ENCODE measurements at places on chromosomes 3 and 15.

DNA sequence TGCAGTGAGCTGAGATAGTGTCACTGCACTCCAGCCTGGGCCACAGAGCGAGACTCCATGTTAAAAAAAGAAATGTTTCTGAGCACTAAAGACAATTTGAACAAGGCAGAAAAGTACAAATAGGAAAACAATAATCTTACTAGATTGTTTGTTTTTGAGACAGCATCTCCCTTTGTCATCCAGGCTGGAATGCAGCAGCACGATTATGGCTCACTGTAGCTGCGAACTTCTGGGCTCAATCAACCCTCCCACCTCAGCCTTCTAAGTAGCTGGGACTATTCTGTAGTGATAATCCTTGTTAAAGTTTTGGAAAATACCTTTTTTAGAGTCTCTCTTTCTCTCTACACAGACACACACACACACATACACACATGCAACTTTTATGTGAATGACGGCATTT, 107.1 kb downstream of the LPP start:
- DNase-seq: no peak

DNA sequence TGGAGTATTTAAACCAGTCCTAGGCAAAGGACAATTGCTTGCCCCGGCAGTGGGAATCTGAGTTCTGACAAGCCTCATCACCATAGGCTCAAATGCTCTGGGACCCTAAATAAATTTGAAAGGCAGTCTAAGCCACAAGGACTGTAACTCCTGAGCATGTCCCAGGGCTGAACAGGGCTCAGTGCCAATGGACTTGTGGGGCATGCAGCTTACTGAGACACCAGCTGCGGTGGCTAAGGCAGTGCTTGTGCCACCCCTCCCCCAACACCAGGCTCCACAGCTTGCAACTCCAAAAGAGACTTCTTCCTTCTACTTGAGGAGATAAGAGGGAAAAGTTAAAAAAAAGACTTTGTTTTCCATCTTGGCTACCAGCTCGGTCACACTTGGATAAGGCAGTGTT, 289.7 kb upstream of the DCBLD2 start:
- DNase-seq: no peak

DNA sequence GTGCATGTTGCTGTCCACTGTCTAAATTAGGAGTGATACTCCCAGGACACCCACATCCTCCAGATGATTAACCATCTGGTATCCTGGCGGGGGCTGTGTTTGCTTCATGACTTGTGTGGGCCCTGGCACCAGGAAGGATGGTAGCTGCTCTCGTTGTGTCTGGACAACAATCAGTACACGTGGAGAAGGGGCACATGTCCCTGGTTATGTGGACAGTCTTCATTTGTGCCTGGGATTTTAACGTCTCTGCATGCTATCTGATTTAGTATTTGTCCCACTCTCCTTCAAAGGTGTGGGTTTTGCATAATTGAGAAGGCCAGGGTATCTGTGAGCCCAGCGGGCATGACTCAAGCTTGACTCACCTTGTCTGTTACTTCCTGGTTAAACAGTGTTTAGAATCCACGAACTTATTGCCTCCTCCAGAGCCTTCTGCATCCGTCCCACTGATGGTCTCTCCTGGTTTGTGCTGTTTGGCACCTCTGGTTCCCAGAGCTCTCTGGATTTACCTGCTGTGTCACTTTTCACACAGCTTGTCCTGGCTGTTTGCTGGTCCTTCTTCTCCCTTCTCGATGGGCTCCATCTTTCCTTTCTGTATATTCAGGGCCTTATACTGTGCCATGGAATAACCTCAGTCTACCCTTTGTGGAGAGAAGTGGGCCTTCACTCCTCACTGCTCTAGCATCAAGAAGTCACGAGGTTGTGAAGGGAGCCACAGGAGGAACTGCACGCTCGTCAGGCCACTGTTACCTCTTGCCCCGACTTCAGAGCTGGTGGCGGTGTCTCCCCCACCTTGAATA, 32.5 kb downstream of the ARNT2 start:
- no peak for DNase-seq

DNA sequence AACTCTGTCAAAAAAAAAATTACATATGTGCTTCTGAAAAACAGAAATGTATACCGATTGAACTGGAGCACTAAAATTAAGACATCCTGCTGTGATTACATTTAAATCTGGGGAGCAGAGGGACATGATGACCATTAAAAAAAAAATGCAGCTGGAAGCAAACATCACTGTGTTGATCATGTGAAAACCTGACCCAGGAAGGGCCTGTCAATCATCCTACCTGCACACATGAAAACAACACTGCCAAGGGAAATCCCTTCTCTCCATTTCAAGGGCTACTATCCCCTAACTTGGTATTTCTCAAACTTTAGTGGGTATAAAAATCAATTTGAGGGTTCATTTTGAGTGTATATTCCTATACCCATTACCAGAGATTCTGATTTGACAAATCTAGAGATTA, 719.9 kb upstream of the CBLB start:
- no peak for DNase-seq

GRCh38 chr15:64619880-64620839, 155.2 kb downstream of the RBPMS2 start:
- peak; percentile 45 for DNase-seq

- DNase-seq: no peak
Measured at GRCh38 chr3:119187266-119187665, 13.9 kb downstream of the UPK1B start.

GRCh38 chr15:57370929-57371328, 5.4 kb upstream of the CGNL1 start:
- DNase-seq: no peak

- DNase-seq: no peak
Measured at GRCh38 chr15:100909989-100910955, 8.9 kb upstream of the LRRK1 start.

DNA sequence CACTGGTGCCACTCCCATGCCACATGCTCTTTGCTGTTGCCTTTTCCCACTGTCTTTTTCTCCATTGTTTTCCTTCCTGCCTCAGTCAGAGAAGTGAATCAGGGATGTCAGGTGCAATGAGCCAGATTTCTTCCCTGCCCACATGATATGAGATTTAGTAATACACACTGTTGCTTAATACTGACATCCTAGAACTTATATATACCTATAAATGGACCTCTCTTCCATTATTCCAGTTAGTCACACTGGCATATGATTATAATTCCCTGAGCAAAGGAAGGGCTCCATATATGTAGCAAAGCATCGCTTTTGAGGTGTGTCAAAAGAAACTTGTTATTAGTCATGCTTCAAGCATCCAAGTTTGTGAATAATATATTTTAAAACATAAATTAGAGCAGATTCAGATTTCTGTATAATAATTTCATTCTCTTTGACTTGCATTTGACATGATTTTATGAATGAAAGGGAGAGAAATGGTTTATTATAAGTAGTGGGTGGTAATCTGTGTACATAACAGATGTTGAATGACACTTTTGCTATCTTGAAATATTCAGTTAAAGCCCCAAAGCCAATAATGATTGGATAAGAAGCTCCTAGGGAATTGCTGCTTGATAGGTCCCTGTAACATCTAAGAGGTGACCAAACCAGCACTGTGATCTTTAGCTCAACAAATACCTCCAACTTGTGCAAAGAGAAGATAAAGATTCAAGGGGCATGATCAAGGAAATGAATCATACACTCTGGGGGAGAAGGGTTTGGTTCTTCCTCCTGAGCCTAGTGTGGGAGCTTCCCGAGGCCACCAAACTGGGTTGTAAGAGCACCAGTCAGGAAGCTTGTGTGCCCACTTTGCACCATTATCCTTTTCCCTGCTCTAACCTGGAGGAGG, 48.6 kb downstream of the CHST2 start:
- no peak for DNase-seq

DNA sequence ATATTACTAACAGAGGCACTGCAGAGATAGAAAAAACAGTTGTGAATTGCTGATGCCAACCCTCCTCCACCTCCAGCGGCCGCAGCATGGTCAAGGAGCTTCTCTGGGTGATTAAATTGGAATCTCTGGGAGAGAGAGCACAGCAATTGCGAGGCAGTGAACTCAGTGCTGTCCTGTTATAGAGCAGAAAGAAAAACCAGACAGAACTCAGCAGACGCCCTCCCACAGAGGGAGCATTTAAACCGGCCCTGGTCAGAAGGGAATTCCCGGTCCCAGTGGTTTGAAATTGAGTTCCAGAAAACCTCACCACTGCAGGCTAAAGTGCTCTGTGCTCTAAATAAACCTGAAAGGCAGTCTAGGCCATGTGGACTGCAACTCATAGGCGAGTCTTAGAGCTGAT, 175.4 kb downstream of the SQOR start:
- DNase-seq: no peak

- DNase-seq: no peak
Measured at GRCh38 chr3:135865553-135865952, 100.0 kb upstream of the PPP2R3A start.

DNA sequence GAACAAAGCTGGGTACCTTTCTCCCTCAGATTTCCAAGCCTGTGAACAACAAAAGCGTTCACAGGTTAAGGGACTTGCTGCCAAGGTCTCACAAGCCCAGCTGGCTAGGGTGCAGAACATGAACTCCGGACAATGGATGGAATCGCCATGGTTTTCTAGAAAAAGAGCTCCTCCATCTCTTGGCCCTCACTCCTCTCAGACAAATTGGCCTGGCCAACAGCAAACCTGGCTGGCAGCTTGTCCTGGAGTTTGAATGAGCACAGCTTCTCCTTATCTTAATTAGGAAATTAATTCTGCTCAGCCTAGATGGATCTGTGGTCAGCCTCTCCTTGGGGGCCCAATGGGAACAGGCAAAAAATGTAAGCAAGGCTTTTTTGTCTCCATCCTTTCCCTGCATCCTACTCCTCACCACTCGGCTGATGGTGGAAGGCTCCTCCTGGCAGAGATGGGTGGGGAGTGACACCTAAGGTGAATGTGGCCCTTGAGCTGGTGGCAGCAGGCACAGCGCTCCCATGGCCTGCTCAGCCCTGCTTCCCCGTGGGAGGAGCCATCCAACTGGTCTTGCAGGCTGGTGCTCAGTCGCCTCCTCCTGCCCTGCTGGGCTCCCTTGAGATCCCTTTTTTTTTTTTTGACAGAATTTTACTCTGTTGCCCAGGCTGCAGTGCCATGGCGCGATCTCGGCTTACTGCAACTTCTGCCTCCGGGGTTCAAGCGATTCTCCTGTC, 5.8 kb downstream of the KLHL25 start:
- DNase-seq: no peak

GRCh38 chr3:178966299-178967176, 105.1 kb downstream of the ZMAT3 start:
- DNase-seq: no peak

DNA sequence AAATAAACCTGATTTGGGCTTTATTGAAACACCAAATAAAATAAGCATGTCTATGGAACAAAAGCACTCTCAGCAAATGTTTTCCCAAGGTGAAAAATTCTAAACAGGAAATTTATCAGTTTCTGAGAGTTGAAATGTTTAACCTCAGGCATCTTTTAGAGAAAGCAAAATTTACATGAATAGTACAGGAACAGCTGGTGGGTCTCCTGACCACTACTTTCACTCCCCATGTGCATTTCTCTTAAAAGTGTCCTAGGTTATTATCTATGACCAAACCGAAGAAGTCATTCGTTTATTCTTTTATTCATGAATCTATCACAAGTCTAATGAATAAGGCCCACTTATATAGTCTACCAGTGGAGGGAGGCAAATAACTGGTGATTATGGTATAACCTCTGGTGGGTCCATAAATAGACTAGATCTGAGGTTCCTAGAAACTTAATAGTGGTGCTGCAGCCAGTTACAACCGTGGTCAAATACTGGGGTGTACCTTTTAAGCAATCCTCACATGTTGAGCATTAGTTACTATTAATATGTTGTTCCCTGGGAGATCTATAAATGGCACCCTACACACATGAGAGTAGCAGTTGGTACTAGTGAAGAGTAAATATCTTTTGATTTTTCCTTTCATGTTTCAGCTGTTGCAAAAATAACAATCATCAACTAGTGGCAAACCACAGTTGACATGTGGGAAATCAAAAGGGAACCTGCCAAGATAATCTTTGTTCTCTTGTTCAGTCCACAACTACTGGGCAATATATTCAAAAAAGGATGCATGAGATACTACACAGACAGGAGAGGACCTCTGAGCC, 169.3 kb upstream of the STAC start:
- no peak for DNase-seq

GRCh38 chr3:67529915-67530314, 124.5 kb downstream of the SUCLG2 start:
- no peak for DNase-seq

- no peak for DNase-seq
Measured at GRCh38 chr15:38035701-38036100, 101.3 kb downstream of the TMCO5A start.

- peak; percentile 49 for DNase-seq
Measured at GRCh38 chr3:71579935-71580406, 3.6 kb downstream of the FOXP1 start.

- DNase-seq: no peak
Measured at GRCh38 chr3:117600666-117601065, 891.1 kb downstream of the TUSC7 start.

GRCh38 chr3:76369170-76369569, 583.8 kb upstream of the ZNF717 start:
- no peak for DNase-seq

DNA sequence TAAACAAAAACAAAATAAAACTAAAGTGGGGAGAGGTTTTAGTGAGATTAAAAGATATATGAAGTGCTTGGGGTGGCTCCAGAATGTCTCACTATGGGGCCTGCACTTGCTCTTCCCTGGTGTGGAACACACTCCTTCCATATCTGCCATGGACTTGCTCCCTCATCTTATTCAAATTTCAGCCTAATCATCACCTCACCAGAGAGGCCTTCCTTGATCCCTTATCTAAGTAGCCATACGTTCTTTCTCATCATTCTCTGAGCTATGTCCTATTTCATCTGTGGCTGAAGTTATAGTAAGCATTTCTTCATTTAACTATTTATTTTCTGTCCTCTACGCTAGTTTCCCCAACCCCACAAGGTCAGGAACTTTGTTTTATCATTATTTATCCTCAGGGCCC, 511.7 kb downstream of the NTRK3 start:
- DNase-seq: no peak

DNA sequence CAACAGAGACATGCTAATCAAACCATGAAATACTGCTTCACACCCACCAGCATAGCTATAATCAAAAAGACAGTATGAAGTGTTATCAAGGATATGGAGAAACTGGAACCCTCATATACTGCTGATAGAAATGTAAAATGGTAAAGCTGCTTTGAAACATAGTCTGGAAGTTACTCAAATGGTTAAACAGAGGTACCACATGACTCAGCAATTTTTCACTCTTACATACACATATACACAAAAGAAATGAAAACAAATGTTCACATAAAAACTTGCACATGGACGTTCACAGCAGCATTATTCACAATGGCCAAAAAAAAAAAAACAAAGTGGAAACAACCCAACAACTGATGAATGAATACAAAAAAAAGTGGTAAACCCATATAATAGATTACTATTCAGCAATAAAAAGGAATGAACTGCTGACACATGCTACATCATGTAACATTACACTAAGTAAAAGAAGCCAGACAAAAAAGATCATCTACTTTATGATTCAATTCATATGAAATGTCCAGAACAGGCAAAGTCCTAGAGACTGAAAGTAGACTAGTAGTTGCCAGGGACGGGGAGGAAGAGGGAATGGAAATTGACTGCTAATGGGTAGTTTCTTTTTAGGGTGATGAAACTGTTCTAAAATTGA, 23.2 kb downstream of the ZNF148 start:
- DNase-seq: no peak
